Activated CD4-positive, alpha-beta memory T cell treated with anti-CD3 and anti-CD28 coated beads for 36 hours (primary cell): ENCODE measurements at places on chromosomes 11 and 22. TPM values are rescaled to one million over a fixed set of nuclear protein-coding genes. Genes with fewer than 3 reads are reported as not detected.

Gene PLEKHA7
- total RNA-seq = 5.3 TPM

Gene DEPDC7
- total RNA-seq = 0.90 TPM

Gene CREB3L1
- not detected for total RNA-seq

Gene ALDH3B1
- total RNA-seq = not detected

Gene SOX10
- total RNA-seq = not detected

GRCh38 chr11:90309693-90310092 is 86.8 kb upstream of the CHORDC1 start:
- peaks cover 3% of the 10 kb centered on the region for H3K36me3 ChIP-seq
- H3K27me3 ChIP-seq = no peaks in the 10 kb centered on the region
- no peak overlapping the region for H3K27ac ChIP-seq
- no peaks in the 10 kb centered on the region for H3K4me1 ChIP-seq

DNA sequence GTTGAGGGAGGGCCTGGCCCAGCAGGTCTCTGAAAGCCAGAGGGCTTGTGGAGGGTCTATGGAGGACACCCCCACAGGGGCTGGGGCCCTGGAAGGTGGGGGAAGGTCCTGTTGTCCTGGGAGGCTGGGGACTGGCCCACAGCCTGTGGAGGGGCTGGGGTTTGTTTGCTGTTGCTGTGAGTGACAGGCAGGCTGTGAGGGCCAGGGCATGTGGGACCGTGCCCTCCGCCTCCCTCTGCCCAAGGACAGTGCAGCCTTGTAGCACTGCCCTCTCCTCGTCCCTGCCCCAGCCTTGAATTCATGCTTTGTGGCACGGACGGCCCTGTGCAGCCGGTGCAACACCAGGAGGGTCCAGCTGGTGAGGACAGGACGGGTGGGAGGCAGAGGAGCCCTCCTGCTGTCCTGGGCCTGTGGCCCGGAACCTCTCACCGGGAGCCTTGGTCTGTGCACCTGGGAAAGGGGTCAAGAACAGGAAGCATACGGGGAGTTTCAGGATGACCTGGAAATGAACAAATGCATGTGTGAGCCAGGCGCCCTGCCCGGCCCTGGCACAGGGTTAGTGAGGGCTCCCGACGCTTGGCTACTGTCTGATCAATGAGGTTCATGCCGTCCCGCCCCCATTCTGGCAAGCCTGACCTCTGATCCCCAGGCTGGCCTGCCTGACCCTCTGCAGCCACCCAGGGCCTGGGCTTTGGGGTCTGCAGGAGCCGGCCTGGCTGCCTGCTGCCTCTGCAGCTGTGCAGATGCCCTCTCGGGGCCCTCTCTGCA is 37.4 kb upstream of the PRODH start:
- H3K36me3 ChIP-seq = no peaks in the 10 kb centered on the region
- peaks cover 8% of the 10 kb centered on the region for H3K27me3 ChIP-seq
- DNase-seq = no peak
- H3K27ac ChIP-seq = no peak overlapping the region
- H3K4me1 ChIP-seq = no peaks in the 10 kb centered on the region

DNA sequence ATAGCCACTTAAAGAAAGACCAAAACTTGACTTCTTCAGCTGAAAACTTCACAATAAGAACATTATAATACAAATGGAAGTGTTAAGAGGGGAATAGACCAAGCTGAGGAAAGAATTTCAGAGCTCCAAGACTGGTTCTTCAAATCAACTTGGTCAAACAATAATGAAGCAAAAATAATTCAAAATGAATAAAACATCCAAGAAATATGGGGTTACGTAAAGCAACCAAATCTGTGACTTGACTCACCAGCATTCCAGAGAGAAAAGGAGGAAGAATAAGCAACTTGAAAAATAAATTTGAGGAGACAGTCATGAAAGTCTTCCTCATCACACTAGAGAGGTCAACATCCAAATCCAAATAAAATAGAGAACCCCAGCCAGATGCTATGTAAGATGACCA is 31.4 kb downstream of the XKR3 start:
- H3K36me3 ChIP-seq = no peaks in the 10 kb centered on the region
- H3K4me1 ChIP-seq = no peaks in the 10 kb centered on the region
- DNase-seq = no peak
- no peak overlapping the region for H3K27ac ChIP-seq
- no peaks in the 10 kb centered on the region for H3K27me3 ChIP-seq
- H3K4me3 ChIP-seq = no peak overlapping the region

- H3K4me3 ChIP-seq = no peak overlapping the region
- H3K27ac ChIP-seq = no peak overlapping the region
- H3K4me1 ChIP-seq = no peaks in the 10 kb centered on the region
- no peaks in the 10 kb centered on the region for H3K36me3 ChIP-seq
- DNase-seq = no peak
These were observed 48.5 kb upstream of the TIMP3 start for GRCh38 chr22:32752816-32753520.

GRCh38 chr11:10302744-10303557 is 1.9 kb upstream of the ADM start:
- H3K4me1 ChIP-seq = peaks cover 37% of the 10 kb centered on the region
- peak overlapping the region; percentile 89 for H3K4me3 ChIP-seq
- H3K27ac ChIP-seq = peak overlapping the region; percentile 9
- H3K36me3 ChIP-seq = peaks cover 2% of the 10 kb centered on the region

- H3K27ac ChIP-seq = no peak overlapping the region
- H3K36me3 ChIP-seq = no peaks in the 10 kb centered on the region
- no peak overlapping the region for H3K4me3 ChIP-seq
These were observed 1.2 kb downstream of the DYNC2H1 start for GRCh38 chr11:103110391-103110790.

GRCh38 chr11:113894421-113894996 is 10.1 kb upstream of the HTR3B start:
- no peaks in the 10 kb centered on the region for H3K4me1 ChIP-seq
- no peak for DNase-seq
- no peak overlapping the region for H3K27ac ChIP-seq
- H3K4me3 ChIP-seq = no peak overlapping the region
- H3K27me3 ChIP-seq = no peaks in the 10 kb centered on the region

DNA sequence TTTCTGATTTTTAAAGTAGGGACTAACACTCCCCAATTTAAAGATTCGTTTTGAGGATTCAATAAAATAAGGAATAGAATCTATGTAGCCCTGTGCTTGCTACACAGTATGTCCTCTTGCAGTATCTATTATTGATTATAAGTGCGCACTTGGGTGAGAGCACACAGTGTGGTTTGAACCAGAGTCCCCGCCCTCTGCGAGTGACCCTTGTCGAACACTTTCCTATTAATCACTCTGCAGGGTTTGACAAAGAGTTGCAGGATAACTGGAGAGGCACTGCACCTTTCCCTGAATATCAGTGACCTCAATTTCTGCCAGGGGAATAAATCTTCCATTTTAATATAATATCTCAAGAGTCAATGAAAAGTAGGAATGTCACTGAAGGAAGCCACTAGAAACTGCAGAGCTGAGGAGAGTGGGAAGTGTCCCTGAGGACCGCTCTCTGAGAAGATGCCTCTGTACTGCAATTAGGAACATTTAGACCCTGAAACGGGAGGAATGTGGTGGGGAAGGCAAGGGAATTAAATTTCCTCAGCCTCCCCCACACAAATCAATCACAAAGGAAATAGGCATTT is 182.2 kb downstream of the MAML2 start:
- DNase-seq = no peak
- H3K36me3 ChIP-seq = peaks cover 7% of the 10 kb centered on the region
- no peaks in the 10 kb centered on the region for H3K27me3 ChIP-seq
- H3K4me1 ChIP-seq = peaks cover 41% of the 10 kb centered on the region

- H3K4me1 ChIP-seq = no peaks in the 10 kb centered on the region
- no peak overlapping the region for H3K27ac ChIP-seq
- no peaks in the 10 kb centered on the region for H3K27me3 ChIP-seq
These were observed 6.0 kb upstream of the MAPK11 start for GRCh38 chr22:50276143-50276542.

DNA sequence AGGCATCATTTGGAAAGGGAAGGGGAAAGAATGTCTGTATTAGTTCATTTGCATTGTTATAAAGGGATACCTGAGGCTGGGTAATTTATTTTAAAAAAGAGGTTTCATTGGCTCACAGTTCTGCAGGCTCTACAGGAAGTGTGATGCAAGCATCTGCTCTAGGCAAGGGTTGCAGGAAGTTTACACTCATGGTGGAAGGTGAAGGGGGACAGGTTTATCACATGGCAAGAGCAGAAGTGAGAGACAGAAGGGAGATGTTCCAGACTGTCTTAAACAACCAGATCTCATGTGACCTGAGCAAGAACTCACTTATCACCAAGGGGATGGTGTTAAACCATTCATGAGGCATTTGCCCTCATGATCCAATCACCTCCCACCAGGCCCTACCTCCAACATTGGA is 90.6 kb downstream of the CCDC83 start:
- no peaks in the 10 kb centered on the region for H3K27me3 ChIP-seq
- peak overlapping the region; percentile 11 for H3K27ac ChIP-seq
- H3K4me1 ChIP-seq = peaks cover 46% of the 10 kb centered on the region
- no peak for DNase-seq
- H3K36me3 ChIP-seq = peaks cover 13% of the 10 kb centered on the region

GRCh38 chr11:76910620-76911414 is 50.1 kb downstream of the ACER3 start:
- no peaks in the 10 kb centered on the region for H3K27me3 ChIP-seq
- no peaks in the 10 kb centered on the region for H3K4me1 ChIP-seq
- peaks cover 10% of the 10 kb centered on the region for H3K36me3 ChIP-seq
- no peak for DNase-seq
- no peak overlapping the region for H3K4me3 ChIP-seq

DNA sequence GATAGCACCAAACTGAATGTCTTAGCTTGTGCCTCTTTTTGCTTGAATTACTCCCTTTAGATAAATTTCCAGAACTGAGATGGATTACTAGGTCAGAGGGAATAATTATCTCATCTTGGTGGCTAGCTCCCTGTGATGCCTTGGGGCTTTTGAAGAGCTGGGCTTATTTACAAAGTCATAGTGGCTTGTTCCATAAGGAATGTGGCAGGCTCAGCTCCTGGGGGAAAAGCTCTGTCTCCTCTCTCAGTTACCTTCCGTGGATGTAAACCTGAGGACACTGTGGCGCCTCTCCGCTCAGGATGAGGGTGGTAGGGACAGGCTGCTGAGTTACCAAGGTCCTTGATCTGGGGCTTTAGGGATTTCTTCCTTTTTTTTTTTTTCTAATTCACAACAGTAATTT is 121.7 kb downstream of the PARVA start:
- H3K36me3 ChIP-seq = no peaks in the 10 kb centered on the region
- no peaks in the 10 kb centered on the region for H3K4me1 ChIP-seq
- H3K27ac ChIP-seq = no peak overlapping the region
- DNase-seq = no peak
- no peaks in the 10 kb centered on the region for H3K27me3 ChIP-seq
- H3K4me3 ChIP-seq = no peak overlapping the region

DNA sequence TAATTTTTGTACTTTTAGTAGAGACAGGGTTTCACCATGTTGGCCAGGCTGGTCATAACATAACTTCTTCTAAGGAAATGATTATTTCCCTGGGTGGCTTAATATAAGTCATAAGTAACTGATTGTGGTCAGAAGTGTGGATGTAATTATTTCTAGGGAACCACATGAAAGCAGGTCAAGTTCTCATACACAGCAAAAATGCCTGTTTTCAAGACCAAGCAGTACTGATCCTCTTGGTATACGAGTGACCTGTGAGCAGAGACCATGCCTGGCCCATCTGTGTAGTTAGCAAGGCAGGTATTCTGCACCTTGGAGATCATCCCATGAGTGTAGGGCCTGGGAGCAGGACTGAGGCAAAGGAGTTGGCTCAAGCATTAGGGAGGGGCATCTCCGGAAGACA is 32.5 kb upstream of the NUCB2 start:
- H3K4me3 ChIP-seq = no peak overlapping the region
- no peak overlapping the region for H3K27ac ChIP-seq
- peaks cover 3% of the 10 kb centered on the region for H3K4me1 ChIP-seq
- DNase-seq = no peak
- H3K27me3 ChIP-seq = peaks cover 18% of the 10 kb centered on the region
- H3K36me3 ChIP-seq = no peaks in the 10 kb centered on the region

DNA sequence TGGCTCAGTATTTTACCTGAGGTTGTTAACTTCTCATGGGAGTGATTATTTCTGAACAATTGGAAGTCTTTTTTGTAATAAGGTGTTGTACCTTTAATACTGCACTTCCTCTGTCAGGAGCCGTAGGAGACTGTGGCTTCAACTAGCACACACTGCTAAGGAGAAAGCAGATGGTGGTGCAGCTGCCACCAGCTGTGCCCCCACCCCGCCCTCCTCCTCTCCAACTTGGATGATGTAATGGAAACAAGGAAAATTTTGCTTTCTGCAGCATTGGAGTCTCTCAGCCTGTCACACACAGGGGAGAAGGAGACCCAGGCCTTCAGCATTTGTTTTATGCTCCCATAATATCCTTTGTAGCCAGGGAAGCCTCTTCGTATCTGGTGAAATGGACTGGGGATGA is 91.2 kb downstream of the TEAD1 start:
- DNase-seq = no peak
- H3K27ac ChIP-seq = no peak overlapping the region
- no peak overlapping the region for H3K4me3 ChIP-seq
- H3K36me3 ChIP-seq = no peaks in the 10 kb centered on the region
- peaks cover 10% of the 10 kb centered on the region for H3K27me3 ChIP-seq

DNA sequence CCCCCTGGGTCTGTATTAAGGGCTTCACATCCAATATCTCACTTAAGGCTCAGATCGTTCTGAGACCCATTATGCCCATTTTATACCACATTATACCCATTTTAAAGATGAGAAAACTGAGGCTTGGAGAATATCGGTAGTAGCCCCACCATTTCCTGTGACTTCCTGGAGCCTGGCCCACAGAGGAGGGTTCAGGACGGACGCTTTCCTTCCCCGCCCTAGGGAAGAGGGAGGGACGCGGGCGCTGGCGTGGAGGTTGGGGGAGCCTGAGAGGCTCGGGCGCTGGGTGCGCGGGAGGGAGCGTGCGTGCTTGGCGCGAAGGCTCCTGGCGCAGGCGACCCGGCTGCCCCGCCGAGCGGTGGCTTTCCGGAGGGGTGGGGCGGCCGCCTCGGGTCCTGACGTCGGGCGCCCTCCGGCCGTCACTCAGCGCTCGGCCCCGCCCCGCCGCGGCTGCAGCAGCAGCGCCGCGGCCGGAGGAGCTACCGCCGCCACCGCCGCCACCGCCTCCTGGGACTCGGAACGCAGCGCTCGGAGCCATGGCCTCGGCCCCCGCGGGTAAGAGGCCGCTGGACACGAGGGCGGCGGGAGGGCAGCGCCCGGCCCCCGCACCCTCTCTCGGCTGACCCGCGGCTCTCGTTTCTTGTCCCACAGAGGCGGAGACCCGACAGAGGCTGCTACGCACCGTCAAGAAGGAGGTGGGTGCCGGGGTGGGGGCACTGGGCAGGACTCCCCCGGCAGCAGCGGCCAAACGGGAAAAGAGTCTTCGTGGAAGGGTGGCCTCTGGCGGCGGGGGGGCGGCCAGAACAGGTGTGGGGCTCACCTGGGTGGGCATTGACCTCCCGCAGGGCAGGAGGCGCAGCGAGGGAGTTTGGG is at the start of gene SGSM1:
Gene SGSM1 (plus strand): TSS at position 422 of the 873 bp plus-strand sequence. CDS start 115 bp downstream, at position 537.
- H3K36me3 ChIP-seq = no peaks in the 10 kb centered on the region
- peak within 1 kb of the TSS; percentile 66 for H3K4me3 ChIP-seq
- H3K27ac ChIP-seq = no peak within 1 kb of the TSS
- H3K4me1 ChIP-seq = peaks cover 47% of the 10 kb centered on the region
- peak; percentile 85 for DNase-seq

- H3K36me3 ChIP-seq = peaks cover 12% of the 10 kb centered on the region
- no peak for DNase-seq
- no peak overlapping the region for H3K27ac ChIP-seq
- H3K4me3 ChIP-seq = no peak overlapping the region
These were observed 21.4 kb upstream of the CRTAM start for GRCh38 chr11:122816761-122817520.
